ENCODE measurements at places on chromosomes 3 and 15.

DNA sequence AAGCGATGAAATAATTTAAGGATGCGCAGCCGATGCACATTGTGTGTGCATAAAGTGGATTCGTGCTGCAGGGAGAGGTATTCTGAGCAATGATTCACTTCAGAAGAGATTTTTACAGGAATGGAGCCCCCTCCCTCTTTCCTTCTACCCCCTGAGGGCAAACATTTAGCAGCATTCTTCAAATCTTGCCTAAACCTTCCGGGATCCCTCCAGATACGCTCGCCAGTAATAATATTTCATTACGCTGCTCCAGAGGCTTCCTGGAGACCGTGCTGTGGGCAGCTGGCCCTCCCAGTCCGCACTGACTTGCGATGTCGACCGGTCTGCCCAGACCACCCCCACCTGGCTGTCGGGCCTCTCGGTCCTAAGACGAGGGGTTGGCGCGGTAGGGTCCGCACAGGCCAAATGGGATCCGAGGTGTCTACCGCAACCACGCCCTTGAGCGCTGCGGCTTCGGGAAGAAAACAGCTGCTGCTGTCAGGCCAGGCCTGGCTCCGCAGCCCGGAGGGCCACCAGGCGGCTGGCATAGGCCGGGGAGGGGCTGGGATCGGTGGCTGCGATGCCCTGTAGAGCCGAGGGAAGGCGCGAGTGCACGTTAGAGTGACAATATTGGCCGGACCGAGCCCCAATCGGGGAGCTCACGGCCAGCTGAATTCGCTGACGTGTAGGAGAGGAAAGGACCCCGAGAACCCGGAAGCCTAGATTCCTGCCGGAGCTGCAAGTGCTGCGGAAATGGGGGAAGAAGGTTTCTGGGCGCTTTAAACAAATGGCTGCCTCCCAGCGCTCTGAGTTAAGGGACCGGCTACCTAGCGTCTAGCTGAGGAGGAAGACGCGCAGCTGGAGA, 14.3 kb downstream of the ZIC4 start:
- DNase-seq = no peak

GRCh38 chr3:134751831-134752230, 43.2 kb upstream of the EPHB1 start:
- no peak for DNase-seq

GRCh38 chr3:112689385-112689784, 48.4 kb upstream of the CCDC80 start:
- DNase-seq = no peak

- no peak for DNase-seq
Observed at GRCh38 chr15:74884428-74885223, 5.2 kb upstream of the MPI start.

GRCh38 chr3:8524656-8525399, 23.2 kb downstream of the LMCD1 start:
- no peak for DNase-seq

GRCh38 chr3:183211352-183211751, 41.7 kb upstream of the B3GNT5 start:
- no peak for DNase-seq

DNA sequence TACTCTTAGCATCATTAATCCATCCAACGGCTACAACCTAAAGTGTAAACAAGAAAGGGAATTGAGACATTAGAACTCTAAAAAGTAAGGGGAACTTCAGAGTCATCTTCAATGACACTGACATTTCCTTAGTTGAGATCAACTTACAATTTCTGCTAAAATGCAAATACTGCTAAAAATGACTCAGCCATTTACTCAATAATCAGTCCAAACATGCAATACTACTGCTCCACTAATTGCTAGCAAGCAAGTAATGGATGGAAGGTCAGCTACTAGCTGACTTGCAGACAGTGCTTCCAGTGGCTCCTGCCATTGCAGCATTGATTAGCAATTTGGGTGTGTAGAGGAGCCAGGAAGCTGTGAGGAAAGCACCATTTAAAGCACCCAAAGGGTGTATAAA, 28.4 kb downstream of the CD200R1L start:
- DNase-seq = no peak

- DNase-seq = no peak
Observed at GRCh38 chr15:49235446-49236124, 65.5 kb downstream of the GALK2 start.

GRCh38 chr15:95944193-95944592, 386.3 kb upstream of the NR2F2 start:
- DNase-seq = no peak

DNA sequence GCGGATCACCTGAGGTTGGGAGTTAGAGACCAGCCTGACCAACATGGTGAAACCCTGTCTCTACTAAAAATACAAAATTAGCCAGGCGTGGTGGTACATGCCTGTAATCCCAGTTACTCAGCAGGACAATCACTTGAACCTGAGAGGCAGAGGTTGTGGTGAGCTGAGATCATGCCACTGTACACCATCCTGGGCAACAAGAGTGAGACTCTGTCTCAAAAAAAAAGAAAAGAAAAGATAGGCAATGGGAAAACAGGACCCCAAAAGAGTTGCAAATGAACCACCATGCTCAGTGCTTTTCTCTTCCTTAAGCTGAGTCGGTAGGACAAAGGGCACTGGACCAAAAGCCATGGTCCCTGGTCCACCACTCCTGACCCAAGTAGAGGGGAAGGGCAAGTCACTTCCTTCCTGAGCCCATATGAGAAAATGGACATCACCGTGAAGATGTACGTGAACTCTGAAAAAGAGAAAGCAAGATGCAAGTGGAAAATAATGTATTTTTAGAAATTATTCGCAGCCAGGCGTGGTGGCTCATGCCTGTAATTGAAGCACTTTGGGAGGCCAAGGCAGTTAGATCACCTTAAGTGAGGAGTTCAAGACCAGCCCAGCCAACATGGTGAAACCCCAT, 2.6 kb downstream of the ITGB5 start:
- no peak for DNase-seq

GRCh38 chr3:14423197-14423743, 20.9 kb downstream of the SLC6A6 start:
- no peak for DNase-seq

- DNase-seq = no peak
Observed at GRCh38 chr15:32723171-32723948, 5.6 kb downstream of the GREM1 start.

DNA sequence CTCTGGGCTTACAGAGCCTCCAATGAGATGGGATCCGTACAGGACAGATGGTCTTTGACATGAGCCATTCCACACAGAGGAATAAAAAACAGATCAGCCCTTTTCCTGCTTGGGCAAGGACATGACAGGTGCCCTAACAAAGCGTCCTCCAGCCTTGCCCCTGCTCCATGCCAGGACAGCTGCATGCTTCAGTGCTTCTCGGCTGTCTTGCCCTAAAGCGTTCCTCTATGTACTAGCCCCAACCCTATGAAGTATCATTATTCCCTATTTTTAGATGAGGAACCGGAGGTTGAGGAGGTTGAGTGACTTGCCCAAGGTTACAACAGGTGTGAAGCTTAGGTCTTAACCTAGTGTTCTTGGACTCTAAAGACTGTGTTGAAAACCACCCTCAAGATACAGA, 10.5 kb downstream of the POMGNT2 start:
- DNase-seq = no peak

DNA sequence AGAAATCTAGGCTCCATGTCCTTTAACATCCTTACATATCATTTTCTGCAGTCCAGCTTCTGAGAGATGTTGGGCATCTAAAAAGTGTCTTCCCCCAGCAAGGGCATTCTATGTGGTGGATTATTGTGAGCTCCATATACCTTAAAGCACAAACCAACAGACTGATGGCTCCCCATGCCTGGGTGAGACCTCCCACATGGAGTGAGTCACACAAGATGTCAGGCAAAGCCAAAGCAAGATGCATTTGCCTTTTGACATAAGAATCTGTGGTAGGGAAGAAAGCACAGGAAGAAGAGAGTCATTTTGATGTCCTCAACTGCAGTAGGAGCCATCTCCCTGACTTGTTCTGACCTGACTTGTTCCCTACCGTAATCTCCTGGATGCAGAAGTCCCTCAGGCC, 238.7 kb upstream of the EIF1B start:
- no peak for DNase-seq

- DNase-seq = no peak
Observed at GRCh38 chr3:79497447-79498111, 270.2 kb downstream of the ROBO1 start.

DNA sequence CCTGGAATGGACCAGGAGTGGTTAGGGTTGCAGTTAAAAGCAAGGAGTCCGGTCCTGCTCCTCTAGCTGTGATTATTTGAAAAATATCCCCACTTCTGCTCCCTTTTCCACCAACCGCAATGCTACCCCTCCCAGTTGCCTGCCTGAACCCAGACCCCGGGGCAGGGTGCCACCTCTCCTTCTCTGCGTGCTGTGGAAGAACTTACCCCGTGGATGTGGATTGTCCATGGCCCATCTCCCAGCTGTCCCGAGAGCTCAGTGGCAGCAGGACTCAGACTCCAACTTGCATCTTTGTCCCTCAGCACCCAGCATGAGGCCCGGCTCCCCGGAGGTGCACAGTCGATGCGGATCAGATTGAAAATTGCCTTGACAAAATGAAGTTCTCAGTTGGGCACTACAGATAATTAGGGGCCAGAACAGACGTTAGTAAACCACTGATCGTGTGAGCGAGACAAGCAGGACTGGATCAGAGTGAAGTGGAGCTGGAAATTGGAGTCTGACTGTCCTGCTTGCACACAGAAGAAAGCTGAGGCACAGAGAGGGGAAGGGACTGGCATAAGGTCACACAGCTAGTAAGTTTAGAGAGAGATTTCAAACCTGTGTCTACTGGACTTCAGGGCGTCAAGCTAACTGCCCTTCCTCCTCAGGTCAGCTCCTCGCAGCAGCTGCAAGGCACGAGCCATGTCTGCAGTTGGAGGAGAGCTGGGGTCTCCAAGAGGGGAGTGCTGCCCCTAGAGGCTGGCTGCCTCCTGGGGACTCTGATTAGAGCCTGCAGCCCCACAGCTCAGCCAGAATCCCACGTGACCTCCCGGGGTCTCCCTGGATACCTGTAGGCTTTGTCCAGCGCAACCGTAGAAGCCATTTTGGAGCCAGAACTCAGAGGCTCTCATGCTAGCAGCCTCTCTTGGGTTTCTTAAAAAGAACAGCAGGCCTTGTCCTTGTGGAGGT, 14.7 kb downstream of the SLC6A1 start:
- DNase-seq = no peak

DNA sequence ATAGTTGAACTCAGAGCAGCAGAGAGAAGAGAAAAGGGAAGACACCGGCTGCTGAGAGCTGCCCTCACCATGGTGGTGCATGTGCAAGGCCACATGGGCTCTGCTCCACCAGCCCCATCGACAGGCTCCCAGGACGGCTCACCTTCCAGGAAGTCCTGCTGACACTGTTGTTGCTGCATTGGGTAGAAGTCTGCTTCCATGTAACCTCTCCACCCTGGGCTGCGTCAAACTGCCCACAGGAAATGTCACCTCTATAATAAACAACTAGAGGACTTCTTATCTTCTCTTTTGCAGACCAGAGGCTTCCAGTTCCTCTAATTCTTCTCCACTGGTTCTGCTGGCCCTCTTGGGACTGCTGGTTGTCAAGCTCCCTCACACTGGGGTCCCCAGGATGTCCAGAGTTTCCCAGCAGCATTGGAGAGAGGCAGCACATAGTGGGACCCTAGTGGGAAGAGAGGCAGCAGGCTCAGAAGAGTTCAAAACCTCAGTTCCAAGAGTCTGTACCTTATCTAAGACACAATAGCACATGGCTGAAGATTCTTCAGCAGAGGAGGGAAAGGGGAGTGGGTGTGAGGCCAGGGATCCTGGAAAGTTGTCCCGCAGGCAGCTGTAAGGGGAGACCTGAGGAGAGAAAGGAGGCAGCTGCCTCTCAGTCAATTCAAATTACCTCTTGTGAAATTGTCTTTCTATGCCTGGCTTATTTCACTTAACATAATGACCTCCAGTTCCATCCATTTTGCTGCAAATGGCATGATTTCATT, 5.8 kb upstream of the CCR3 start:
- no peak for DNase-seq

DNA sequence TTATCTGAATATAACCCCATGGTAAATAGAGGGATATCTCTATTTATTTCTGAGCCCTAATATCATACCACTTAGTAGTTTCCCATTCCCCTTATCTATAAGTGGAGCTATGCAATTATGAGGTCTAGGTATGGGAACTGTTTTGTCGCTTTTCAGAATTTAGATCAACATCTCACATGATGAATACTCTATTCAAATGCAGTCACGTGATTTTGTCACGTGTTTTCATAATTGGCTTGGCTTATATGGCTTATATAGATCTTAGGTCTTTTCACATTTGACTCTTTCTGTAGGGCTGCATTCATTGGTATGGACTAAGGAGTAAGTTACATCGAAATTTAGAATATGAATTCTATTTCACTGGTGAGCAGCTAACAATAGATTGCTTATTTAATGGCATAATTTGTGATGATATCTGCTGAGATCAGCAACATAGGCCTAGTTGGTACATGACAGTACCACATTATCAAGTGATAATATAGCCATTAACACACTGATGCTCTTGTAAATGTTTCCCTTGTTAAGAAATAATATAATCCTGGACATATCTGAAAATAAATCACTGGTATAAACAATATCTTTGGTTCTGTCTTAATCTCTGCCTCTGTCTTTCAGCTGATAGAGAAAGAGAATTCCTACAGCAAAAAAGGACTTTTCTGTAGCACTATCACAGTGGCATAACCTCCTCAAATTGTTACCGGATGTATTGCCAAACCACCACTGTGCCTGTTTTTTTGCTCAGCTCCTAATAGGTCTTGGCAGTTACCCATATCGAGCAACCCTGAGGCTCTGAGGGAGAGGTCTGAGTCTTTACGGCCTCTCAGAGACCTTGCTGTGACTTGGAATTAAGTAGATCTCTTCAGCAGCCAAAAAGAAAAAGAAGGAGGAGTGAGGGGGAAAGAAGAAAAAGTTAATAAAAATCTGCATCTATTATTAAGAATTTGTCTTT, 357.1 kb downstream of the ZPLD1 start:
- no peak for DNase-seq

- peak; percentile 87 for DNase-seq
Observed at GRCh38 chr3:157088601-157089454, 71.1 kb downstream of the CCNL1 start.

- DNase-seq = no peak
Observed at GRCh38 chr15:57586661-57587424, 4.9 kb upstream of the MYZAP start.

- no peak for DNase-seq
Observed at GRCh38 chr3:86175593-86176444, 815.1 kb downstream of the VGLL3 start.

DNA sequence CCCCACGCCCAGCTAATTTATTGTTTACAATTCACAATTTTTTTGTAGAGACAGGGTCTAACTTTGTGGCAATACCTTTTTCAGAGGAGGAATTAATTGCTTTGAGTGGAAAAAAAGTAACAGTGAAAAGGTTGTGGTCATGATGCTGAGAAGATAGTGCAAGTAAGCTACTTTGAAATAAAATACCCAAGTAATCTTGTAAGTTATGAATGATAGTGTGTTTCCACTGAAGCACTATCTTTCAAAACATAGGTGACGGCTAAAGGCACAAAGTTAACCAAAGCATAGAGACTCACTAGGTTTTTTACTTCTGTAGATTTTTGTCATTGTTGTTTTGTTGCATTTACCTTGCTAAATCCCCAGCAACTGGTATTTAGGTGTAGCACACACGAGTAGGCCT, 101.2 kb upstream of the C15orf61 start:
- no peak for DNase-seq

- no peak for DNase-seq
Observed at GRCh38 chr3:63689285-63689684, 36.8 kb downstream of the SNTN start.

- DNase-seq = no peak
Observed at GRCh38 chr3:189267981-189268613, 96.3 kb downstream of the TPRG1 start.

- no peak for DNase-seq
Observed at GRCh38 chr15:36688310-36689011, 109.0 kb downstream of the CDIN1 start.

Measured in stimulated activated CD8-positive, alpha-beta memory T cell treated with anti-CD3 and anti-CD28 coated beads, Interleukin-4, amount 100 ng/mL, for 4 hours (primary cell).